A549 treated with RU486 at 1 μM for 4 hours (cell line): ENCODE measurements at places on chromosomes 6 and 20. TPM values are rescaled to one million over a fixed set of nuclear protein-coding genes. Genes with fewer than 3 reads are reported as not detected.

RBL1 gene
- 6.2 to 13.0 TPM (median 9.8 TPM) in 5 replicates for total RNA-seq

TAF4 gene
- total RNA-seq = 12.8 to 26.7 TPM (median 14.9 TPM) in 5 replicates

FRK gene
- total RNA-seq = 0.71 to 1.7 TPM (median 1.5 TPM) in 5 replicates

APOBEC2 gene
- total RNA-seq = not detected in 5 replicates

PSMA7 gene
- 485 to 620 TPM (median 570 TPM) in 5 replicates for total RNA-seq

GJA1 gene
- 50.3 to 83.3 TPM (median 81.3 TPM) in 5 replicates for total RNA-seq

SNPH gene
- 3.7 to 5.3 TPM (median 4.1 TPM) in 5 replicates for total RNA-seq

TEAD3 gene
- 4.4 to 6.6 TPM (median 5.7 TPM) in 5 replicates for total RNA-seq

PAX1 gene
- 0.01 TPM in 1 of 5 replicates, not detected in the others for total RNA-seq

C20orf144 gene
- total RNA-seq = 0.07 to 0.13 TPM (median 0.09 TPM) in 4 of 5 replicates, not detected in the other

C6orf58 gene
- total RNA-seq = 0.13 to 0.33 TPM (median 0.13 TPM) in 3 of 5 replicates, not detected in the others

DPPA5 gene
- not detected in 5 replicates for total RNA-seq

TNFAIP3 gene
- total RNA-seq = 11.3 to 19.9 TPM (median 12.3 TPM) in 5 replicates

POPDC3 gene
- total RNA-seq = 21.6 to 30.9 TPM (median 29.2 TPM) in 5 replicates

SEC23B gene
- 55.3 to 69.3 TPM (median 61.5 TPM) in 5 replicates for total RNA-seq

TNXB gene
- total RNA-seq = 0.54 to 0.95 TPM (median 0.63 TPM) in 5 replicates

MANEA gene
- total RNA-seq = 1.7 to 4.7 TPM (median 3.9 TPM) in 5 replicates
